ENCODE measurements at places on chromosomes 2 and 18. TPM values are rescaled to one million over a fixed set of nuclear protein-coding genes. Genes with fewer than 3 reads are reported as not detected.

DNA sequence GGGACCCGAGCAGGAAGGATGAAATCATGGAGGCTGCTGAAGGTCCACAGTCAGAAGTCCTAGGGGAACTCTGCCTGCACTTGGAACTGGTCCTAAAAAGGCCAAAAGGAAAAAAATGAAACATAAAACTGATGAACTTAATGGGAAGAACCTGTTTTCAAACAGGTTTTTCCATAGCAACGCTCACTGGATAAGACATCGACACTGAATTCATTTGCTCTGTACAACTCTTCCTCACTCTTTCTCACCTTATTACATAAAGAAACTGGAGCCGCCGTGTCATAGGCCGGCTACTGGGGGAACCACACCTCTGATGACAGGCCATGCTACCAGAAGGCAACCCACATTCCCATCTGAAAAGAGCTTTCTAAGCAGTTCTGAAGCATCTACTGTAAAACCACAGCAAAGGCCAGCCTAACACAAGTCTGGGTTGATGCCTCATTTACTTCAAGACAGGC lies 83.6 kb downstream of the FARSB start:
- no peak for DNase-seq

GRCh38 chr2:218691234-218691633 lies 19.3 kb downstream of the STK36 start:
- no peak for DNase-seq

DNA sequence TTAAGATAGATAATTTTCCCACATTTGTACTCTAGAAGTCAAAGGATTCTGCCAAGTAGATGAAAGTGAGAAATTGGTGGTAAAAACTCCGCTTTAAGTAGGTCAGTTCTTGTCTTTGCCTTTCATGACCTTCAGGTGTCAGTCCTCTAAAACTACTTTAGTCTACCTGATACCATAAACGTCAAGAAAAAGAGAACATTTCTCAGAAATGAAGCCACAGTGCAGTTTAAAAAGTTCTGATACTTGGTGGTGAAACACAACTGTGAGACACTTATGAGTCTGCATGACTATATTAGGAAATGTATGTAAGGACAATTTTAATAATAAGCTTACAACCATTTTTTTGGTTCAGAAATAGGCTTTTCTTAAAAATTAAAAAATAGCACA lies 583.3 kb downstream of the SATB2 start:
- no peak for DNase-seq

DNA sequence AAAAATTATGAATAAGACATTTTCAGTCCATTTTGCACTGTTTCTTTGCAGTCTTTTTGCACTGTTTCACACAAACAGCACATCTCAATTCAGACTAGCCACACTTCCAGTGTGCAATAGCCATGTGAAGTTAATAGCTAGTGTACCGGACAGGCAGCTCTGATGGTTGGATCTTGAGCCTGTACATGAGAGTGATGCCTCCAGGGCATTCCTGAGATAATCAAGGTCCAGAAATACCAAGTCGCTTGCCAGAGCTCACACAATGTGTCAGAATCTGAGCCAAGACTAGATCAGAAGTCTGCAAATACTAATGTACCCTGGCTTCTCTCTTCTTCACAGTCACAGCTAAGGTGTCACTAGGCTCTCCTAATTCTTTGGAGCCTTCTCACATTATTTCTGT lies 180.2 kb downstream of the OSR1 start:
- no peak for DNase-seq

- no peak for DNase-seq
These were observed 38.0 kb downstream of the TMX3 start for GRCh38 chr18:68676913-68677312.

Gene RPIA
- 8.0 TPM for total RNA-seq

DNA sequence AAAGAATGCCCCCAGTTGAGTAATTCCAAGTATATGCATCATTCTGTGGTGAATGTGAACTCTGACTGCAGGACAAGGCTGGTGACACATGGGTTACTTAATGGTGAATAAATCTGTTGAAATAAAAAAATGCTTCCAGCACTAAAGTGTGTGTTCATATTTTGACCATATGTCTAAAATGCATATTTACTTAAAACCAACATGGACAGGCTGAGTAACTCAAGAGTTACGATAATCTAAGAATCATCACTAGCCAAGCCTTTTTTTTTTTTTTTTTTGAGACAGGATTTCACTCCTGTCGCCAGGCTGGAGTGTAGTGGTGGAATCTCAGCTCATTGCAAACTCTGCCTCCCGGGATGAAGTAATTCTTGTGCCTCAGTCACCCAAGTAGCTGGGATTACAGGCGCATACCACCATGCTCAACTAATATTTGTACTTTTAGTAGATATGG lies 47.1 kb upstream of the CCBE1 start:
- DNase-seq: peak; percentile 36

DNA sequence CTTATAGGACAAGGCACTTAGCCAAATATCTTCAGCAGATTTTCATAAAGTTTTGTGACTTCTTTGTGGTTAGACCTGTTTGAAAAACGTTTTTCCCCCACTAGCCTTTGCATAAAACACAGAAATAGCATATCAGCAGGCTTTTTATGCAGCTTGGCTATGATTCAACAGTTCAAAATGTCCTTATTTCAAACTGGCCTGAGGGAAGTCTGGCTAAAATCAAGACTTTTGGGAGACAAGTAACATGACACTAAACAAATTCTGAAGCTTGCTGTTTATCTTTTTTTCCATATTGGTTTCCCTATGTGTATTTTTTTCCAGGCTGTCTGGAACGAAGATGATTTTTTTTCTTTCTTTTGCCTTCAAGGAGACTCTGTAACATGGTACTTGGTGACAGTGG lies 95.1 kb upstream of the L3MBTL4 start:
- DNase-seq: no peak

DNA sequence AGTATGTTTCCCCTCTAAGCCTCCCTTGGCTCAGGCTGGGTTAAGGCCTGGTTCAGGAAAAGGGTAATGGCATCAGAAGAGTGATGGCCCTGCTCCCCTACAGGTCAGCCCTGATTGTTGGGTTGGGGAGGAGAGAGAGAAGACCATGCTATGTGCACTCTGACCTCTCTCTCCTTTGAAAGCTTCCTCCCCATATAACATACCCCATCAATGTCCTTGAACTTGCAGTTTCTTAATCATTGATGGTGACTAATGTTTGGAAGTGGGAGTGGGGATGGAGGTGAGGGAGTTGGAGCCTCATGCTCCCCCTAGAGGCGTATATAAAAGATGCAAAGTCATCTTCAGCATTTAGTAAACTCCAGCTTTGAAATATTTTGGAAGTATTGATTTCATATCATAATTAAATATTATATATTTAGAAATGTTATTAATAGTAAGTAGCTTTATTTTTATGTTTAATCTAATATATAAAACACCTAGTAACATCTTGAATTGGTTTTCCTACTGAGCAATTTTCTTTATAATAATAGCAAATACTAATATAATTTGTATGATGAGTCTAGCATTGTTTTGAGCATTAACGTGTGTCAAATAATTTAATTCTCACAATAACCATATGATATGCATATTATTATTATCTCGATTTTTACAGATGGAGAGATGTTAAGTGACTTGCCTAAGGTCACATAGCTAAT lies 8.8 kb downstream of the PLCL1 start:
- DNase-seq: peak; percentile 16

GRCh38 chr2:170163411-170164065 lies 14.4 kb upstream of the MYO3B start:
- DNase-seq: no peak

- no peak for DNase-seq
These were observed 8.8 kb downstream of the SIX2 start for GRCh38 chr2:45000341-45000901.

- no peak for DNase-seq
These were observed 2.9 kb upstream of the DLX2 start for GRCh38 chr2:172105471-172106107.

DNA sequence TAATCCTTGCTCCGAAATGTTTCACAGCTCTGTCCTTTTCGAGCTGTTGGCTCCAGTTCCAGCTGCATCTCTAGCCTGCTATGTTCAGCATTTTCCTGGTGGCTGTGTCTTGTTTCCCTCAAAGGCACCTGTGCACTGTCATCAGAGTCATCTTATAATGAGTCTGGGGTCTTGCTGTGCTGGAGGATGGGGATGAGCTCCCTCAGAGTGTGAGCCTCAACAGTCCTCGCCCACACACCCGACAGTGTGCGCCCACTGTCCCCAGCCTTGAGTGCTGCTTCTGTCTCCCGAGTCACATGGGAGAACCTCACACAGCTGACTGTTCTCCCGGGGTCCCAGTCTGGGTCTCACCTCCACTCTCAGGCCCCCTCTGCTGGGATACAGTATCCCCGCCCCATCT lies 25.4 kb downstream of the SPP2 start:
- DNase-seq: no peak

DNA sequence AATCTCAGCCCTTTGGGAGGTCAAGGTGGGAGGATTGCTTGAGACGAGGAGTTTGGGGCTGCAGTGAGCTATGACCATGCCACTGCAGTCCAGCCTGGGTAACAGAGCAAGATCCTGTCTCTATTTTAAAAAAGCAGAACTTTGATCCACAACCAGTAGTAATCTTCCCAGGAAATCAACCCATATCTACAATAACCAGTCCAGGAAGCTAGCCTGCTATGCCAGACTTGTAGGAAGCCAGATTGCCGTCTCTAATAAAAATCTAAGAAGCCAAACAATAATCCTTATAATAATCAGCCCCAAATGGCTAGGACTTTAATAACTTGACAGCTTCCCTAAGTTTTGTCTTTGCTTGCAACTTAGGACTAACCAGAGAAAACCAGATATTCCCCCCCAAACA lies 9.0 kb upstream of the ALMS1 start:
- DNase-seq: no peak

GRCh38 chr2:151638191-151638933 lies 95.9 kb downstream of the NEB start:
- DNase-seq: no peak

DNA sequence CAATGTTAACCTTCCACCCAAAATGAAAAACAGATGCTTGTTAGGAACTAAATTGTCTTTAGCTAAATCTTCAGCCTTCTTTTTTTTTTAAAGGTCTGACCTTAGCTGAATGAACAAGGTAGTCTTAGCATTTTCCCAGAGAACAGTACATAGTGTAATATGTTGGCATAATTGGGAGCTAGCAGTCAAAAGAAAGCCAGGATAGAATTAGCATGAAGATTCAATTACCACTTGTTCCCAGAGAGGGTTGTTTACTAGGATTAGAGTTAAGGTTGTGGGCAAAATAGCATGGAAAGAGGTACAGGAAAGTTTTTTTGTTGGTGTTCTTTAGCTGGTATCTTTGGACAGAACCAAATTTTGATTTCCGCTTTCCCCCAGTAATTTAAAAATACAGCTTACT lies 6.9 kb downstream of the CDH20 start:
- DNase-seq: no peak
